ENCODE measurements at places on chromosomes 4 and X.

DNA sequence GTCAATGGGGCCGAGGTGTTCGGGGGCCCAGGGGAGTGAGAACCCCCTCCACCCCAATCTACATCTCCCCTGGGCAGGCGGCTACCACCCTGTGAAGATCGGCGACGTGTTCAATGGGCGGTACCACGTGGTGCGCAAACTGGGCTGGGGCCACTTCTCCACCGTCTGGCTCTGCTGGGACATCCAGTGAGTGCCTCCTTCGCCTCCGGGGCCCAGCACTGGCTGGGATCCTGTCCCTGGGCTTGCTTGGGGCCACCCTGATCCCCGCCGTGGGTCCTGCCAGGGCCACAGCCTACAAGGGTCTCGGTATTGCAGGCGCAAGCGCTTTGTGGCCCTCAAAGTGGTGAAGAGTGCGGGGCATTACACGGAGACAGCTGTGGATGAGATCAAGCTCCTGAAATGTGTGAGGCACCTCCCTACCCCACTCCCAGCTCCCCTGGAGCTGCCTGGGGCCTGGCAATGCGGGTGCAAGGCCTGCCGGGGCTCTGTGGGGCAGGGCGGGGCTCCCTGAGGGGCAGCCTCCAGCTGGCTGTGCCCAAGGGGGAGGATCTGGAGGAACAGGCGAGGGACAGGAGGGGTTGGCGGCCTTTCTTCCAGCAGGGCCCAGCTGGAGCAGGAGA, 697 bp downstream of the SRPK3 start:
- no peak for DNase-seq

DNA sequence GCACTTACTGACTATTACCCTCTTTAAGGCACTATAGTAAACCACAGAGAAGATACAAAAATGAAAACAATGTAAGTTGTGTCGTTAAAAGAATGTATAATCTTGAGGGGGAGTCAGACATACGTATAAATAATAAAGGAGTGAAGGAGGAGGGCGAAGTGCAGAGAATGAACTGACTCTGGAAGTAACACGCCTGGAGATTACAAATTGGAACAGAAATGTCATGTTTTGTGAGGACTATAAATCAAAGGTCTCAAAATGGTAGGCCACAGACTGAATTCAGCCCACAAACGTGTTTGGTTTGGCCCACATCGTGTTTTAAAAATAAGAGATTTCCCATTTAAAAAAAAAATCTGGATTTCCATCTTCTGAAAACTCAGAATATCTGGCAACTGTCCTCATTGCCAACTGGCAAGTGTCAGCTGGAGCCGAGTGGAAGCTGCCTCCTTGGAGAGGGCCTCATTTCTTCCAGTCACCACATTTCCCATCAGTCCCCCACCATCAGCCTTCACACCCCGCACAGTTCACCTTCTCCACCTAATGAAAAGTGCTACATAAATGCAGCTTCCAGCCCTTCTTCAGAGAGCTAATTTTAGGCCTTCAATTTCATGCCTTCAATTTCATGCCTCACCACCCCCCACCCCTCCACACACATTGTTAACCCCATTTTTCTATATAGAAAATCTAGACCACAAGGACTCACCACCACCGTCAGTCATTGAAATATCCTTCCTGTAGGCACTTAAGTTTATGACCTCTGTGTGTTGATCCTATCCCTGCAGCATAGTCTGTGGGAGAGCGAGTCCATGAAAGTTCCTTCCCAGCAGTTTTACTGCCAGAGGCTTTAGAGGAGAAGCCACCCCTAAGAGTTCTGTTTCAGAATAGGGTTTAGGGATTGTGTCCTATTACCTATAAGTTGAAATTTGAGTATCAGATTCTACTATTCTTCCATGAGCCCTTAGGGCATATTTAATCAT, 32.0 kb upstream of the COL25A1 start:
- DNase-seq, result no peak

DNA sequence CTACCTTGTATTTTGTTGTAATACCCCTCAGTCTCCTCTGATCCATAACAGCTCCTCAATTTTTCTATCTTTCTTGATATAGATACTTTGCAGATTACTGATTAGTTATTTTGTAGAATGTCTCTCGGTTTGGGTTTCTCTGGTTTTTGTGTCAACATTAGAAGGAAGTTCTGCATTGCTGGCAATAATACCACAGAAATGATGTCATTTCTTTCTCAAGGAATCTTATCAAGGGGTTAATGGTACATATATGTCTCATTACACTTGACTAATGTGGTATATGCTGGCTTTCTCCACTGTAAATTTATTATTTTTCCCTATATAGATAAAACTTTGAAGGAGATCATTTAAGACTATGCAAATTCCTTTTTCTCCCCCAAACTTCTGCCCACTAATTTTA, 183.6 kb upstream of the DKK2 start:
- DNase-seq, result no peak

DNA sequence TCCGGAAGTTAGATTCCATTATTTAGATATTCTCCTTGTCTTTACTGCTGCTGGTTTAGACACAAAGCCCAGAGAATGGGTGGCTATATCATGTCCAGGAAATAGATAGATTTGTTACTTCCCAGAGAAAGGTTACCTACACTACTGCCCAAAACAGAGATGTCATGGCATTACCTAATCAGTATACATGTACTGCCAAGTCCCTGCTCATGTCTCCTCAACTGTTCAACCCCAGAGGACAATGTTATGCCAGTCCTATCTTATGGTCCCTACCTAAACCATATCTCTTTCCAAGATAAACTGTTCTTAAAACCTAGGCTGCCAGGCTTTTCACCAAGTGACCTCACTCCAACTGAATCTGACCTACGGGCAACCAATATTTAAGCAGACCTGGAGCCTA, 209.5 kb upstream of the AR start:
- no peak for DNase-seq

DNA sequence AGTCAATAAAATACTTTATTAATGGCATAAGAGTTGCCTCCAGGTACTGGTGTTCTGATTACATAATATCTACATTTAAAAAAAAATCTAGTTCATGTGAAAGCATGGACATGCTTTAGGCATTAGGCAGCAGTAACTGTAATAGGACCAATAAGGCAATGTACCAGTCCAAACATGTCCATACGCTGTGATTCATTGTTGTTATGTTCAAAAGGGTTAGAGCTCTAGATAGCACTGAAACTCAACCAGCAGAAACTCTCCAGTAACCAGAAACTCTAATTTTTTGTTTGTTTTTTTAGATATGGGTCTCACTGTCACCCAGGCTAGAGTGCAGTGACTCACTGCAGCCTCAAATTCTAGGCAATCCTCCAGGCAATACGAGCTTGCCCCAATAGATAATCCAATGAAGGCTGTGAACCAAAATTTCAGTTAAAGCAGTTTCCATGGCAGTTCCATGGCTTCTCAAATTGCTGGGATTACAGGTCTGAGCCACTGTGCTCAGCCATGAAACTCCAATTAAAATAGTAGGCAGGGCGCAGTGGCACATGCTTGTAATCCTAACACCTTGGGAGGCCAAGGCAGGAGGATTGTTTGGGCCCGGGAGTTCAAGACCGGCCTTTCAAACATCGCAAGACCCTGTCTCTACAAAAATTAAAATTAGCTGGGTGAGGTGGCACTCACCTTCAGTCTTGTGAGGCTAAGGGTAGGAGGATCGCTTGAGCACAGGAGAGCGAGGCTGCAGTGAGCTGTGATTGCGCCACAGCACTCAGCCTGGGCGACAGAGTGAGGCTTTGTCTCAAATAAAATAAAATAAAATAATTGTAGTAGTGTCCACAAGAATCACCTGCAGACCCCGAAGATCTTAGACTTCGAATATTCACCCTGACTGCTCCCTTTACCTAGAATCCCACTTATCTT, 36.3 kb downstream of the MGARP start:
- no peak for DNase-seq

- DNase-seq, result no peak
Measured at GRCh38 chr4:4884611-4885010, 25.1 kb downstream of the MSX1 start.

DNA sequence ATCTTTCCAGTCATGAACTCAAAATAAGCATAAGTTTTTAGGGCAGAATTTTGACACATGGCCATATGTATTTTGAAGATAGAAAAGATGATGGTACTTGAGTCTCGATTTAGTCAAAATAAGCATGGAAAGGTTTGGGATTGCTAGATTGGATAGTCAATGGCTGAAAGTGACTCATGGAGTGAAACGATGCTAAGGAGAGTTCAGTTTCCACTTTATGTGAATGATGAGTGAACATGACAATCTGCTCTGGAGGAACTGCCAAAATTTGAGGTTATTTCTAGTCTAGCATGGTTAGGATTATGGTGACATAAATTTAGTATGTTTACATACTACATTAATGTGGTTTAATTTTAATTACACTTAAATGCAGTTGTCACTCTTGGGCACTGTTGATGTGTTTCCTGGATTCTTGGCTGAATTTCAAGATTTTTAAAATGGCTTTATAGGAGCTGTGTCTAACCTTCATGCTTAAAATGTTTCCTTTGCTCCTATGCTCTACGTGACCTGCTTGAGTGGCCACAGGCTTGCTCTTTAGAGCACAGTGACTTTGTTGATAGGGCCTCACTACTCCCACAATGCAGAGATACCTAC, 17.1 kb downstream of the DDX3X start:
- no peak for DNase-seq

- no peak for DNase-seq
Measured at GRCh38 chr4:82287720-82288119, 86.1 kb downstream of the HNRNPD start.

- no peak for DNase-seq
Measured at GRCh38 chr4:4446434-4446833, 59.5 kb downstream of the NSG1 start.

- peak; percentile 4 for DNase-seq
Measured at GRCh38 chrX:45849261-45849862, 648.7 kb upstream of the DIPK2B start.

- no peak for DNase-seq
Measured at GRCh38 chr4:183100827-183101226, 1.8 kb downstream of the WWC2 start.

DNA sequence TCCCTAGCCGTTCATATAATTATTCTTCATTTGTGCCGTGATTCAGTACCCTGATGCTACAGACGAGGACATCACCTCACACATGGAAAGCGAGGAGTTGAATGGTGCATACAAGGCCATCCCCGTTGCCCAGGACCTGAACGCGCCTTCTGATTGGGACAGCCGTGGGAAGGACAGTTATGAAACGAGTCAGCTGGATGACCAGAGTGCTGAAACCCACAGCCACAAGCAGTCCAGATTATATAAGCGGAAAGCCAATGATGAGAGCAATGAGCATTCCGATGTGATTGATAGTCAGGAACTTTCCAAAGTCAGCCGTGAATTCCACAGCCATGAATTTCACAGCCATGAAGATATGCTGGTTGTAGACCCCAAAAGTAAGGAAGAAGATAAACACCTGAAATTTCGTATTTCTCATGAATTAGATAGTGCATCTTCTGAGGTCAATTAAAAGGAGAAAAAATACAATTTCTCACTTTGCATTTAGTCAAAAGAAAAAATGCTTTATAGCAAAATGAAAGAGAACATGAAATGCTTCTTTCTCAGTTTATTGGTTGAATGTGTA, 7.0 kb downstream of the SPP1 start:
- no peak for DNase-seq

DNA sequence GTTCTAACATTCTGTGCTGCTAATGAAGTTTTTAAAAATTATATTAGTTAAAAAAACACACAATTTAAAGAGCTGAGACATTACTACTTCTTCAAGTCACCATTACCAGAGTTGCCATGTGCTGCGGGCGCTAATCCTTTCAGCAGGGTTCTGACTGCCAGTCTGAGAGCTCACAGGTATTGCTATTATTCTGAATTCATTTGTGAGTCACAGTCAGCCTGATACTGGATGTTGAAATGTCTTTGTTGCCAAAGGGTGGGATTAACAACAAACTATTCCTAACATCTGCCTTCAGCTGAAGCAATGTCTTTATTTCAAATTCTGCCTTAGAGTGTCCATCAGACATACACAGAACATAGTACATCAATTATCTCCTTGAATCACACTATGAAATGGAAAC, 197.1 kb upstream of the FGF13 start:
- no peak for DNase-seq

GRCh38 chr4:114251020-114251419, 271.6 kb upstream of the ARSJ start:
- DNase-seq, result no peak

Measured in stimulated activated naive CD8-positive, alpha-beta T cell treated with anti-CD3 and anti-CD28 coated beads, Interleukin-15, amount 100 ng/mL, for 72 hours (primary cell).